Naive thymus-derived CD4-positive, alpha-beta T cell (primary cell): ENCODE measurements at places on chromosomes 5 and 9. TPM values are rescaled to one million over a fixed set of nuclear protein-coding genes. Genes with fewer than 3 reads are reported as not detected.
A peak's percentile ranks its signal among the peaks of the same experiment; 100 is the strongest.

Gene KLHL3
- total RNA-seq, result 45.9 TPM

Gene FST
- total RNA-seq, result 0.90 TPM

Gene PDE6A
- not detected for total RNA-seq

Gene CCL27
- total RNA-seq, result not detected

Gene SLC9A3
- 1.5 TPM for total RNA-seq

Gene SPTLC1
- total RNA-seq, result 48.6 TPM

Gene IL4
- 6.0 TPM for total RNA-seq

Gene SPRY4
- total RNA-seq, result 0.08 TPM

Gene KIF27
- total RNA-seq, result 5.3 TPM

DNA sequence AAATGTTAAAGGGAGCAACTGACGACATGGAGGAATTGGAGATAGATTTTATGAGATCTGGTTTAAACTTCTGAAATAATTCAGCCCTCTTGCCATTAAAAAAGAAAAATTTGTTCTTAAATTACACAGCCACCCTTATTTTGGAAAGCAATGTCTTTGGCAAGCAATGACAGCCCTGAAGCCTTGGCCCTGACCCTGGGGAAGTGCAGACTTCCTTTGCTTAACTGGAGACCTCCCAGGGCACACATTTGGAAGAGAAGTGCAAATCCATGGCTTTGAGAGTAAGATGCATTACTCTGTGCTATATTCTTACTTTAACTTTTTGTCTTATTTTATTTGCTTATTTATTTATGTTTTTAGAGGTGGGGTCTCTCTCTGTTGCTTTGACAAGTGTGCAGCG, 22.0 kb downstream of the RXFP3 start:
- no peak for DNase-seq

DNA sequence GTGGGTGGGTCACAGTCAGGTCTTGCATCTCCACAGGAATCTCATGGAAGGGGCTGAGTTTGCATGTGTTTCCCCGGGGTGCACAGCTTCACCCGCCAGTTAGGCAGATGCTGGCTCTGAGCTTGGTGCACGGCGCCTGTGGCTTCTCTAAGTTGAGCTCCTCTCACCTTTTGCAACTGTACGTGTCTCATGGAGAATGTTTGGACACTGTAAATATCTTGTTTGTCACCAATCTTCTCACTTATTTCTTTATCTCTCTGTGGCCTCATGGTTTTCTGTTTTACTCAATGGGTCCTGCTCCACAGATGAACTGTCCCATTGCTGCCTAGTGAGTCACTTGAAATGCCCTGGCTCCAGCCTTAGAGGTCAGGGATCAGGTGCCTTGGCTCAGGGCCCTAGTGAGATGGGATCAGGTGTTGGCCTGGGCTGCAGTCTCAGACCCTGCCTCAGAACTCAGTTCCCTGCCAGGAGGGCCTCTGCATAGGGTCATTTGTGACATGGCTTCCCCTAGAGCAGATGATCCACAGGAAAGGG, 61.6 kb downstream of the WNK2 start:
- no peak for DNase-seq

GRCh38 chr9:133955821-133956411, 36.2 kb downstream of the VAV2 start:
- DNase-seq, result peak; percentile 28

GRCh38 chr5:172044631-172045314, 38.3 kb upstream of the FBXW11 start:
- DNase-seq, result no peak

- no peak for DNase-seq
Observed at GRCh38 chr9:133540698-133541025, 6.2 kb downstream of the ADAMTSL2 start.

DNA sequence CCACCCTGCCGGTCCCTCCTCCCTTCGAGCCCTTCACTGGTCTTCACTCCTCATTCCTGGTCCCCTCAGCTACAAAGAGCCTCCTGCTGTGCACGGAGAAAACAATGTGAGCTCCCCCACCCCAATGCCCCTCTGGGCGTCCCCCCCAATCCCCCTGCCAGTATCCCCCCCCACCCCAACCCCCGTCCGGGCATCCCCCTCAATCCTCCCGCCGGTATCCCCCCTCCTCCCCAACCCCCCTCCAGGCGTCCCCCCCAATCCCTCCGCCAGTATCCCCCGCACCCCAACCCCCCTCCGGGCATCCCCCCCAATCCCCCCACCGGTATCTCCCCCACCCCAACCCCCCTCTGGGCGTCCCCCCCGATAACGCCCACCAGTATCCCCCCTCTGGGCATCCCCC, 42.8 kb downstream of the EXD3 start:
- no peak for DNase-seq

- no peak for DNase-seq
Observed at GRCh38 chr5:119386596-119387344, 31.0 kb downstream of the TNFAIP8 start.

- DNase-seq, result no peak
Observed at GRCh38 chr9:126160067-126160853, 166.4 kb upstream of the MVB12B start.

GRCh38 chr5:94691949-94692348, 73.5 kb downstream of the SLF1 start:
- DNase-seq, result no peak

DNA sequence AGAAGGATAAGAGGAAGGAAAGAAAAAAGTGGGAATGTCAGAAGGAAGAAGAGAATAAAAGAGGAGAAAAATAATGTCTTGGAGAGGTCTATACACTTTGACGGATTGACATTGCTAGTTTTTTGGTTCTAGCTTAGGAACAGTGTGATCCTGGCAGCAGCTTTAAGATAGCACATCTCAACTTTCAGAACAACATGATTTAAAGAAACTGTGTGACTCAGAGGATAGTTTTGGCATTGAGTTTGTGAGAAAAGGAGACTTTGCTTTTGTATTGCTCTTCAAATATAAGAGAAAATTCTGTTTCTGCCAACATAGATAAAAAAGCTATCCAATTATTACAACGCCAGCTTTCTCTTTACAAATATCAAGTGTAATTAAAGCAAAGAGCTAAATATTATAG, 260.7 kb upstream of the ARRDC3 start:
- no peak for DNase-seq

GRCh38 chr5:163759000-163759704, 253.7 kb downstream of the MAT2B start:
- no peak for DNase-seq

- DNase-seq, result no peak
Observed at GRCh38 chr5:138763037-138763778, 10.0 kb downstream of the CTNNA1 start.

GRCh38 chr5:143229426-143229895, 174.0 kb downstream of the NR3C1 start:
- DNase-seq, result no peak

GRCh38 chr5:179599973-179600372, 23.5 kb downstream of the HNRNPH1 start:
- no peak for DNase-seq

DNA sequence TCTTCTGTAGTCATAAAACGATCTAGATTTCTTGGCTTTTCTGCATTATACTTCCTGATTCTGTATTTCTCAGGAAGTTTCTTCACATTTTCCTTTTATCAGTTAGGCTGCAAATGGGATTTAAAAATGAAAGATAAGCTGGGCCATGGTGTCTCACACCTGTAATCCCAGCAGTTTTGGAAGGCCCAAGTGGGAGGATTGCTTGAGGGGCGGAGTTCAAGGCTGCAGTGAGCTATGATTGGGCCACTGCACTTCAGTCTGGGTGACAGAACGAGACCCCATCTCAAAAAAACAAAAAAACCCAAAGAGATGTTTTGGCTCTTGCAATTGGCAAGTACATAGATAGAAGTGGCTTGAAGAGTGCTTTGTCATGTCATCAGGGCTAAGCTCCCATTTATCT, 26.2 kb upstream of the APC start:
- no peak for DNase-seq

DNA sequence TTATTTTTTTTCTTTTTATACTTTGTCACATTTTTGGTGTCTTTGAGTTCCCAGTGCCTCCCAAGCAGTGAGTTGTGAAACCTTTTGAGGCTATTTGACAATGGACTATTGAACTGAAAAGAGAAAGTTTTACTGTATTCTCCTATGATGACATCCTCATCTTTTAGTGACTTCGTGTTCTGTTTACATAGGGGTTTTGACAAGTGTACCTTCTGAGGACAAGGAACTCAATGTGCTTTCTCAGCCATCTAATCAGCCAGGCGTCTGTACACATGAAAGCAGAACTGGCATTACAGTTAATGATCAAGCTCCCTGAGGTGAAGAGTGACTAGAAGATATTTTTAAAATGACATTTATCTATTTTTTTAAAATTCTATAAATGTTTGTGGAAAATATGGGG, 175.5 kb downstream of the ANXA1 start:
- DNase-seq, result no peak

GRCh38 chr9:98429613-98430012, 174.2 kb upstream of the TBC1D2 start:
- no peak for DNase-seq

GRCh38 chr9:130143279-130143893, 28.8 kb upstream of the NCS1 start:
- no peak for DNase-seq

DNA sequence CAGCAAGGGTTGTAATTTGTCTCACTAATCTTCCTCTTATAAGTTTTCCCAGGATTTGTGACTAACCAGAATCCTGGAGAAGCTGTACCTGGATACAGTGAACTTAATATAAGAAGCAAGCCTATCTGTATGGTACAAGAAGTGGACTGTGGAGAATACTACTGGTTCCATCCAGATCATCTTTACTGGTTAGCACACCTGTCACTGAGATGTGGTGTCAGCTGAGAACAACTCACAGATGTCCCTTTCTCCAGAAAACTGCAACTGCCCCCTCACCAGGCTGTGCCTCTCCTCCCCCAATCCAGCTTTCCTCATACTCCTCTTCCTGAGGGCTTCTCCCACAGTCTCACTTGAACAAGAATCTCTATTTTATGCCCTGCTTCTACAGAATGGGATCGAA, 4.9 kb downstream of the FBXO10 start:
- no peak for DNase-seq

DNA sequence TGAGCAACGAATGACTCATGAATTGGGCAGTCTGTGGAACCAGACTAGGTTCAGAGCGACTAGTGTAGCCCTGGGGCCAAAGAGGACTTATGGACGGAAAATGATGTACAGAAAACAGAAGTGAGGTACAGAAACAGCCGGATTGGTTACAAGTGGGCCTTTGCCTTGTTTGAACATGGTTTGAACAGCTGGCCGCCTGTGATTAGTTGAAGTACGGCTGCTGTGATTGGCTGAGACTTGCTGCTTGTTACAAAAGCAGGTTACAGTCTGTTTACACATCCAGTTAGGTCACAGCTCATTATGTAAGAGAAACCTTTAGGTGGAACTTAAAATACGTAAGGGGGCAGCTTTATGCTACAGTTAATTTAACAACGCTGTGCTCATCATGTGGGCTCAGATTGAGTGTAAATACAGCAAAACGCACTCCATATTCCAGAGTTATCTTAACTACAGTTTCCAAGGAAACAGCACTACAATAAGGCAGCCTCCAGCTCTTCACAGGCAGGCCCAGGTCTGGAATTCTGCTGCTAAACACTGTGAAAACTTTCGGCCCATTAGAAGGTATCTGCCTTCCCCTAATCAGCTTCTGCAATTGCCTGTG, 6.5 kb downstream of the AMACR start:
- DNase-seq, result no peak

- no peak for DNase-seq
Observed at GRCh38 chr9:92265154-92265553, 28.3 kb downstream of the IARS1 start.

DNA sequence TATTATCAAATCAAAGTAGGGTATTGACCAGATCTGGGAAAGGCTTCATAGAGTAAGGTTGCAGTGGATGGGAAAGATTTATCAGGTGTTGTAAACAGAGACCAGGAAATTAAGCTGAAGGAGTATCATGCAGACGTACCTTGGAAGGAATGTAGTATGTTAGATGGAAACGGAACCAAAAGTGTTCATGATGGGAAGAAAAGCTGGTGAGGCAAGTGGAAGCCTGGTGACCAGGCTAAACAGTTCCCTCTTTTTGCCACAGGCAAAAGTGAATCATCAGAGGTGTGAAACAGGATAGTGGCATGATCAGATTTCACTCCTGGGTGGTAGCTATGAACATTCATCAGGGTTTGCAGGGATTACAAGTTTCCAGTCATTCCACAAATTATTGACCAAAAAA, 780.1 kb upstream of the DMAC1 start:
- no peak for DNase-seq

DNA sequence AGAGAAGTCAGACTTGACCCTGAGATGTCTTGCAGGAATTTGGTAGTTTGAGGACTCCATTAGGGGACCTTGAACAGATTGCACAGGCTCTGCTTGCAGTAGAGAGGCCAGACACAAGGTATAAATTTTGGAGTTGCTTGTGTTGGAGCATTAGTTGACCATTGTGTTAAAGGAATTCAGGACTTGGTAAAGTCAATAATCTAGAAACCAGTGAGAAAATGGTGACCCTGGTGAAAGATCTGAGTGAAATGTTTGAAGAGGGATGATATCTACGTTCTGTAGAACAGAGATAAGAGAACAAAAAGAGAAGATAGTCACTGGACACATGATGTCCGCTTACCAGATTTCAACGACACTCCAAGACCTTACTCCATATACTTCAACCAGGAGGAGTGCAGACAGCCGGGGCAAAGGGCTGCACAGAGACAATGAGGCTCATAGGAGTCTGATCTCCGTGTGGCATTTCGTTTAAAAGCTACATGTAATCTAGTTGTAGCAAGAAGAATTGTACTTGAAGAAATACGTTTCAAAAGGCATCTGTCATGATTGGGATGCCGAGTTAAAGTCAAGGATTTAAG, 13.2 kb downstream of the DNAJC25 start:
- no peak for DNase-seq

DNA sequence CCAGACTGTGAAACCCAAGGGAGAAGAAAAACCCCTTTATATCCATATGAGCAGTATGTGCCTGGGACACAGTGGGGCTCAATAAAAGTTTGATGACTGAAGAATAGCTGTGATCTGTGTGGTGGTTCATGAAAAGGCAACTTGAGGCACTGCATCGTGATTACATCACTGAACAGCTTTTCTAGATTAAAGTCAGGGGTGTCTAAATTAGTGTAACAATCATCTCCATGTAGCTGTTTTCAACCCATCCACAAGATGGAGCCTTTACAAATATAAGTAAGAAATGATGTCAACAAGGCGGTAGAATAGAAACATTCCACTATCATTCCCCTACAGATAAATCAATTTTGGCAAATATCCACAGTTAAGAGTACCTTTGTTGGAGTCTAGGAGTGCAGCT, 55.5 kb downstream of the PRRC1 start:
- no peak for DNase-seq

DNA sequence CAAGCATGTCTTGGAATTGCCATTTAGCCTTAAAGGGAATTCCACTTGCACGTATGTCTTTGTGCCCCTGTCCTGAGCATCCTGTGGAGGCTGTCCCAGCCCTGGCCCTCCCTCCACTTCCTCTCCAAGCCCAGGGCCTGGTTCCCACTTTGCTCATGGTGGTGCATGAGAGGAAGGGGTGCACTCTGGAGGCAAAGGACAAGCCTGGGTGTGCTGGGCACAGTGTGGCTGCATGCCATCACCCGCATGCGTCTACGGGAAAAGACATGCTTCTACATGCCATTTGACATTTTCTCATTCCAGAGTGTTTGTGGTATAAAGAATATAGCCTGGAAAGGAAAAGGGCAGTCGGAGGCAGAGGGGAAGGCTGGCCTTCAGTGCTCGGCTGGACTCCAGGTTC, 7.2 kb upstream of the IRX2 start:
- no peak for DNase-seq

- DNase-seq, result no peak
Observed at GRCh38 chr5:90680921-90681563, 122.4 kb downstream of the ADGRV1 start.
